Right renal cortex interstitium (tissue), 3 donors: ENCODE measurements at places on chromosomes 5 and 9.

DNA sequence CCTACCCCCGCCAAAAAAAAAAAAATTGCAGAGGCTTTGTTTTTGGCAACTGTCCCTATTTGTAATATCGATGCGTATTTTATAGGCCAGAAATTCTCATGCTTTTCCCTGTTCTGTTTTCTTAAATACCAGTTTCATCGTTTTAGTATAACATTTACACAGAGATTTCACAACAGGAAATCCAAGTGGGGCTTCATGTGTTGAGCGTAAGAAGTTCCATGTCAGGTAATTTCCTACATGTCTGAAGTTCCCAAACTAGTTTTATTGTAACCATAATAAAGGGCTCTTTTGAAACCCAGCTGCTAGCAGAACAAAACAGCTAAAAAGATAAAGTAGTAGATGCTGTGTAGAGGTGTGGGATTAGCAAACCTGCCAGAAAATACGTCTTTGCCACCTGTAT is 4.2 kb downstream of the SMC5 start:
- DNase-seq = no peak

DNA sequence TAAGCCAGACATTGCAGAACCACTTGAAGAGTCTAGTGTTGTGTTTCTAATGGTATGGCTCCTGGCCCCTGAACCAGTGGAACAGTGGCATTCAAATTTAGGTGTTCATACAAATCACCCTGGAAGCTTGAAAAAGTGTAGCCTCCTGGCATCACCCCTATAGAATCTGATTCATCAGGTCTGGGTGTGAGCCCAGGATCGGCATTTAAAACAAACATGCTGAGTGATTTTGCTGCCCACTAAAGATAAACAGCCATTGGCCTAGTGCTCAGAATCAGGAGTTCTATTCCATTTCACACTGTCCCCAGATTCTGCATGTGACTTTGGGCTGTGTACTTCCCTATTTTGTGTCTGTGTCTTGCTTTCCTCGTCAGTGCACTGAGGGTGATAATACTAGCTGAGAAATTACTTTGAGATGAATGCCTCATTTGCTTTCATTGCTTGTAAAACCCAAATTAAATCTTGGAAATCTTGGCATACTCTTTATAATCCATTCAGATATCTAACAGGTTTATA is 241.5 kb upstream of the CLINT1 start:
- DNase-seq = no peak

- DNase-seq = no peak
Measured at GRCh38 chr9:130869250-130869649, 27.4 kb downstream of the QRFP start.

DNA sequence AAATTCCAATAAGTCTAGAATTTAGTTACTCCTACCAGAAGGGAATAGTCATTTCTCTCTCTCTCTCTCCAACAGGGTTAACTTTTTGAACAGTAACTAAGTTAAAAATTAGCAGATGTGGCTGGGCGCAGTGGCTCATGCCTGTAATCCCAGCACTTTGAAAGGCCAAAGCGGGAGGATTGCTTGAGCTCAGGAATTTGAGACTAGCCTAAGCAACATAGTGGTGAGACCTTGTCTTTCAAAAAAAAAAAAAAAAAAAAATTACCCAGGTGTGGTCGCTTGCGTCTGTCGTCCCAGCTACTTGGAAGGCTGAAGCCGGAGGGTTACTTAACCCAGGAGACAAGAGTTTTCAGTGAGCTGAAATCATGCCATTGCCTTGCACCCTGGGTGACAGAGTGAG is 639.7 kb downstream of the PTPRD start:
- DNase-seq = peak; percentile 10

DNA sequence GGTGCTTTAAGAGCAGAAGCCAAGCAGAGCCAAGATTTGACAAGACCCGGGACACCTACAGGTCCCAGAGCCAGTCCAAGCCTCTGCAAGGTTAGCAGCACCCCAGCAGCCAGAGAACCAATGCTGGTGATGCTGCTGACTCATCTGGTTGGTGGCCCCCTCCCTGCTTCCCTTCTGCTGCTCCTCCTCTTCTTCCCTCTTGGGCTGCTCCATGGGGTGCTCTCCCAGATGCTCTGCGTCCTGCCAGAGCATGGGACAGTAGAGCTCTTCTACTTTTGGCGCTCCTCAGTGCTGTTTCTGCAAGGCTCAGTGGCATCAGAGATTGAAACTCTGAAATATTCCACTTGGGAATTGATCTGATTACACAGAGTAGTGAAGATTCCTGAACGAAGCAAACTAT is 76.1 kb upstream of the SAP30L start:
- DNase-seq = no peak

- DNase-seq = no peak
Measured at GRCh38 chr5:108974594-108974993, 226.9 kb downstream of the FER start.

DNA sequence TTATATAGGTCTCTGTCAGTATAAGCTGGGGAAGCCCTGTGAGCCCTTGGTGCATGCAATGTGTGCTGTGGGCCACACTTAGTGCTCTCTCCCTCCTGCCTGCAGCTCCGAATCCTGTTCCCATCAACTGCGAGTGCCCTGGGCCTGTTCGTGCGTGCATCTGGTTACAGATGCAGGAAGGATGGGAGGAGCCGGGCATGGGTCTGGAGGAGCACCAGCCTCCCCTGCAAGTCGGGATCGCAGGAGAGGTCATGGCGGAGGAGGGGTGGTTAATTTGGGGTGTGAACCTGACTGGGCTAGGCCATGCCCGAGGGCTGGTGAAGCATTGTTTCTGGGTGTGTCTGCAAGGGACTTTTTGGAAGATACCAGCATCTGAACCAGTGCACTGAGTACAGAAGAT is 274.6 kb upstream of the IRX4 start:
- no peak for DNase-seq

DNA sequence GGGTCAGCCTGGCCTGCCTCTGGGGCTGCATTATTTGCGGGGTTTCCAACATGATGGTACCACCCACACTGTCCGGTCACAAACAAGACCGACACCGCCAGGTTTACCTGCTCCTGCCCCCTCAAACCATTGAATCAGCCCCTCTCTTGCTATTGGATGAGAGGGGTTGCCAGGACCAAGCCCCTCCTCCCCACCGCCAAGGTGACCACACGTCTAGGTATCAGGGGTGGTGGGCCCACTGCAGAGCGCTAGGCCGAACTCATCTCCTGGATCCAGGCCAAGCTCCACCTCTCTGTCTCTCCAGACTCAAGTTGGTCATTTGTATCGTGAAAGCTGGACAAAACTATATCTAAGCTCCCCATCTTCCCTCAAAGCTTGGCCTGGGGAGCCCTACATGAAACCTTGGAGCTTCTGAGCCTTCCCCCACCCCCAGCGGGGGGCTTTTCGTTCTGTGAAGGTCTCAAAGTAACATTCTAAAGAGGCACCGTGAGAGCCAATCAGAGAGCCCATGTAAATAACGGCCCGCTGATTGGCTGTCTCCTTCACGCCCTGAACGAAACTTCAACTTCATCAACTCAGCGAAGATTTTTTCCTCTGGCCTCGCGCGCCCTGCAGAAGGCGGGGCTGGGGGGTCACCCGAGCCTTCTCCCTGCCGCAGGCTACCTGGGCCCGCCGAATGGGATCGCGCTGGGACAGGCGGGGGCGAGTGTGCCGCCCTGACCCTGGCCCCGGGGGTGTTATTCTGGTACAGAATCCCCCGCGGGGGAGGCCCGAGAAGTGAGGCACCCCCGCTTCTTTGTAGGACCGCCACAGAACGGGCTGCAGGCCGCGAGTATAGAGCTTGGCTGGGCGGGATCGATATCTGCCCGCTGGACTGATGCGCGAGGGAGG is 49.6 kb upstream of the PSD2 start:
- DNase-seq = peak; percentile 83

GRCh38 chr5:179820483-179821297 is at the start of gene SQSTM1:
SQSTM1 (plus strand) TSS chr5:179820905; CDS start chr5:179820937, 32 bp downstream.
- no peak for DNase-seq

DNA sequence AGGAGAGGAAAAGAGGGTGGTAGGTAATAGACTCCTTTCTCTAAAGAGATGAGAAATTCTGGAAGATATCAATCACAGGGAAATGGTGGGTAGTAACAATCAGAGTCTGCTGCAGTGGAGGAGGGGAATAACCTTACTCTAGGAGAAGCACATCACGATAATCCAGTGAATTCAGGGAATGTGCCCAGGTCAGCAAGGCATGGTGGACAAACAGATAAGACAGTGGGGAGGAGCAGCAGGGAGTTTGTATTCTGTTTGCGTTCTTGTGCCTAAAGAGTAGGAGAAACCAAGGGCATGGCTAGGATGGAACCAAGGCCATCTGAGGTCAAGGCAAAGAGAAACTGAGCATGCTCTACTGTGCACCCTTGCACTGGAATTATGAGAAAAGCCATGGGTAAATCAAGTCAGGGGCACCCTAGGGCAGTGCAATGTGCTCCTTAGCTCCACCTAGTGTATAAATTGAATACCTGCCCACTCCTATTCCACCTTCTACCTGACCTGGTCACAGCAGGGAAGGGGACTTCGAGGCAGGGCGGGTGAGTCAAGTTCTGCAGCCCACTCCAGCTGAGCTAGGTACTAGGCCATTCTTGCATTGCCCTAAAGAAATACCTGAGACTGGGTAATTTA is 31.6 kb downstream of the RETREG1 start:
- no peak for DNase-seq

GRCh38 chr5:61200582-61201155 is 38.4 kb upstream of the SMIM15 start:
- no peak for DNase-seq

DNA sequence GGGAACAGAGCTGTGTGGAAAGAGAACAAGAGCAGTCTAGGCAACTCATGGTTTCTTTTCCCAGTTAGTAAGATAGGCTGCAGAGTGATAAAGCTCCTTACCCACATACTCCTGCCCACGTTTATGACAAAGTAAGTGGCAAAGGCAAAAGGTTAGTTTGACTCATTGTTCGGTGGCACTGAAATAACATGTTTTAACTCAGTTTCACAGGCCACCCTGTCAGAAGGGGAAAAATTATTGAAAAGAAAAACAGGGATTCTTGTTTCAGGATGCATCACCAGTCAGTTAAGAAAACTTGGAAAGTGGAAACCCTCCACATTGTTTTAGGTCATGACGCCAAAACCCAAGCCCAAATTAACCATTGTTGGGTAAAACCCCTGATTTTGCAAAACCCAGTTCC is 22.3 kb upstream of the DAB2 start:
- DNase-seq = no peak

DNA sequence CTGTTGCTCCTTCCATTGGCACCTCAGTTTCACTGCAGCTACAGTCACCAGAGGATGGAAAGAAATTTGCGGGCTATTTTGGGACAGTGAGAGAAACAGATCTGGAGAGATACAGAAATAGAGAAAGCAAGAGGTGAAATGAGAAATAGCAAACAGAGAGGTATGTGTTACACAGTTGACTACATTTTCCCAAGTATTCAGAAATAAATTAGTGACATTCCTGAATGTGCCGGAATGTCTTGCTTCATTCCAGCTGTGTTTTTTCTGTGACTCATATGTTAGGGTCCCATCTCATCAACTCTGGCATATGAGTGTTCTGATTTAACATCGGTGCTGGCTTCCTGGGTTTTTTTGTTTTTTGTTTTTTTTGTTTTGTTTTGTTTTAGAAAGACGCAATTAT is 63.8 kb upstream of the ZNF462 start:
- no peak for DNase-seq

- DNase-seq = no peak
Measured at GRCh38 chr5:39209924-39210323, 9.4 kb downstream of the FYB1 start.

- no peak for DNase-seq
Measured at GRCh38 chr5:133334796-133335639, 277.3 kb downstream of the FSTL4 start.

DNA sequence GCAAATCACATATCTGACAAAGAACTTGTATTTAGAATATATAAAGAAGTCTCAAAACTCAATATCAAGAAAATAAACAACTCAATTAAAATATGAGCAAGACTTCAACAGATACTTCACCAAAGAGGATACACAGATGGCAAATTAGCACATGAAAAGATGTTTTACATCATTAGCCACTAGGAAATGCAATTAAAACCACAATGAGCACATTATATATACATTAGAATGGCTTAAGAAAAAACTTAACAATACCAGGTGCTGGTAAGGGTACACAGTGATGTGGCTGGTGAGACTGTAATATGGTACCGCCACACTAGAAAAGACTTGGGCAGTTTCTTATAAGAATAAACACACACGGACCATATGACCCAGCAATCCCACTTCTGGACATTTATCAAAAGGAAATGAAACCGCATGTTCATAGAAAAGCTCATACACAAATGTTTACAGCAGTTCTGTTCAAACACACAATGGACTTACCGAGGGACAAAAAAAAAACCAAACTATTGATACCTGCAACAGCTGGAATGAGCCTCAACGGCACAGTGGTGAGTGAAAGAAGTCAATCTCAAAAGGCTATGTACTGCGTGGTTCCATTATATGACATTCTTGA is 27.6 kb downstream of the SEMA4D start:
- no peak for DNase-seq

DNA sequence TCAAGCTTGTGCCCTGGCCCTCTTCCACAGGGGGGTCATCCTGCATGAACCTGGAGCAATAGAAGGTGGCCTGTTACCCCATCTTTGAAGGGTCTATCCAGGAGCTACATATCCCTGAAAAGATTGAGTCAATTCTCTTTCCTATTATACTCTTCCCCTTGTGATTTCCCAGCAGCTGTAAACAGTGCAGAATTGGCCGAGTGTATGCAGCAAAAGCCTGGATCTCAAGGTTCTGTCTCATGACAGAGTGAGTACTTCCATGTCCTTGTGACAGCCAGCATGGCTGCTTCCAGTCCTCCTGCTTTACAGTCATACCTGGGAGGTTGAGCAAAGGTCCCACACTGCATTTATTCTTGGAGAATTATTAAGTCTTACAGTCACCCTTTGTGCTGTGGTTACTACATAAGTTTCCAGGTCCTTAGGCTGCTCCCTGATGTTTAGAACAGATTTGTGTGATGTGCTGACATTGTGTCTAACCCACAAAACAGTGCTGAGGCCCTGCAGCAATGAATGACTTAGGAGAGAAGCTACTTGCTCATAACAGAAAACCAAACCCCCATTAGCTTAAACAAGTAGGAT is 67.5 kb downstream of the NREP start:
- no peak for DNase-seq

- DNase-seq = no peak
Measured at GRCh38 chr5:56176871-56177533, 56.1 kb downstream of the ANKRD55 start.
